Pulmonary artery endothelial cell (primary cell): ENCODE measurements at places on chromosomes 2 and 18. TPM values are rescaled to one million over a fixed set of nuclear protein-coding genes. Genes with fewer than 3 reads are reported as not detected.

Gene RAB17
- total RNA-seq, result 1.6 and 1.9 TPM in 2 replicates

Gene CNRIP1
- 40.0 and 48.6 TPM in 2 replicates for total RNA-seq

Gene UGT1A10
- not detected in 2 replicates for total RNA-seq

Gene REG1B
- not detected in 2 replicates for total RNA-seq

Gene NFATC1
- 4.5 and 6.4 TPM in 2 replicates for total RNA-seq

Gene SCTR
- not detected in 2 replicates for total RNA-seq

Gene GULP1
- total RNA-seq, result 29.9 and 32.2 TPM in 2 replicates
